ENCODE measurements at places on chromosomes 6 and 20.

GRCh38 chr6:3627956-3628835, 123.3 kb downstream of the PXDC1 start:
- no peak for DNase-seq

DNA sequence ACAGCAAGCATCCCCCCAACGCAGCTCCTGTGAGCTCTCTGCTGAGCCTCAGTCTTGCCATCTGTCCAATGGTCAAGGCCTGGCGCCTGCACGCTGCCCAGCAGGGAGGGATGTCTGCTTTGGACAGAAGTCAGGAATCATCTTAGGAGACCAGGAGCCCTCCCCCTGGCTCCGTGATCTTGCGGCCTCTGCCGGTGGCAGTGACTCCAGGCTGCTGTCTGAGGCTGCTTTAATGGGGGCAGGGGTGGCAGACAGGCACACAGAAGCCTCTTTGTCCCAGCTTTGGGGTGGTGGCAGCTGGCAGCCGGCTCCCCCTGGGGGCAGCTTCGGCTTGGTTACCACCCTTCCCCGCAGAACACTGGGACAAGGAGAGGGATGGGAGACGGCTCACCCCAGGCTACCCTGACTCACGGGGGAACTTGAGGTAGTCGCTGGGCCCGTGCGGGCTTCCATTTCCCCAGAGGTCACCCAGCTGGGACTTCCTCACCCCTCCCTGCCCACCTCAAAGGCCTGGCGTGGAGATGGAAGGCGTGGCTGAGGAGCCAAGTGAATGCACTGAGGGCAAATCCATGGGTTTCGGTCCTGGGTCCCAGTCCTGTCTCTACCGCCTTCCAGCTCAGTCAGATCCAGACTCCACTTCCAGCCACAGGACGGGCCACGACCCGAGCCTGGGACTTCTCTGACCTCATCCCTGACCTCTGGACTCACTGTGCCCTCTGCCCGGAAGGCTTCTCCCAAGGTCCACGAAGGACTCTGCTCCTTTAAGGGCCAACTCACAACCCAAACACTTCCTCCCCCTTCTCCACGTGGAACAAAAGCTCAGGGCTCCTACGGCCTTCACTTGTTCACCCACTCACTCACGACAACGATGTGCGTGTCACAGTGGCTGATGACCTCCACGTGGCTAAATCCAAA, 14.8 kb downstream of the PEDS1 start:
- no peak for DNase-seq

DNA sequence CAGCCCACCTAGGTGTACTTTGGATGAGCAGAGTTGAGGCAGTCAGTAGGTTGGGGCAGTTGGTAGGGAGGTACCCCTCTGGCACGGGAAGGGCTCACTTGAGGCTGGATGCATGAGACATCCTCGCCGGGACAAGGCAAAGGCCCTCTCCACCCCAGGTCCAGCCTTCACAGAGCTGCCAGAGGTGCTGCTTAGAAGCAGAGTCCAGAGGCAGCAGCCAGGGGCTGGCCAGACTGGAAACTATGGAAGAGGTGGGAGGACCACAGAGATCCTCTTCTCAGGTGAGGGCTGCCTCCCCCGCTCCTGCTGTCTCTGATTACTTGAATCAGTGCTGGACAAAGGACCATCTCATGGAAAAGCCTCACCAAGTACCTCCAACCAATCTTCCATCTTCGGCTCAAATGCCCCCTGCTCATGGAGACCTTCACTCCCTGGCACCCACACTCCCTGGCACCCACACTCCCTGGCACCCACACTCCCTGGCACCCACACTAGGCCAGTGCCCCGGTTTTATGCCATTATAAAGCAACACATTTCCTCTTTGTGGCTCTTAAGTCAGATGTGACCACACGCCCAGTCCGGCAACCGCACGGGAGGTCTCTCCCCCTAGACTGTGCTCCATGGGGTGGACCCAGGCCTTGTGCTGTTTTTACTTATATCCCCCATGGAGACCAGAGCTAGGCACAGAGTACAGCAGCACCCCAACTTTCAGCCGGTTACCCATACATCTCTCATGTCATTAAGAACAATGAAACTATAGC, 100.1 kb downstream of the YTHDF1 start:
- no peak for DNase-seq

GRCh38 chr6:50602292-50602691, 111.0 kb upstream of the TFAP2D start:
- peak; percentile 68 for DNase-seq

DNA sequence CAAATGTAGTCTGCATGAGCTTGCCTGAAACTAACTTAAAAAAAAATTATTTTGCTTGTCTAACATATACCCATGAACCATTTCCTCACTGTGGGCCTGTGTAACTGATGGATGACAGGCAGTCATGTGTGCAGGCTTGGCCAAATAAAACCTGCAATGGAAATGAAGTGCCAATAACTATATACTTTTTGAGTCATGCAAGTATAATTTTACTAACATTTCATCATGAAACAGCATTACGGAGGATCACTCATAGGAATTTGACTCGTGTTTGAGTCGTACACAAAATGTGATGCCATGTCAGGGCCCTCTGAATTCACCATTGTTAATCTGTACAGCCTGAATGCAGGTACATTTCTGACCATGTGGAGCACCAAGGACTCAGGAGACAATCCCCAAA, 46.6 kb downstream of the HDDC2 start:
- DNase-seq: no peak

GRCh38 chr6:36985417-36985807, 584 bp downstream of the MTCH1 start:
- DNase-seq: no peak

DNA sequence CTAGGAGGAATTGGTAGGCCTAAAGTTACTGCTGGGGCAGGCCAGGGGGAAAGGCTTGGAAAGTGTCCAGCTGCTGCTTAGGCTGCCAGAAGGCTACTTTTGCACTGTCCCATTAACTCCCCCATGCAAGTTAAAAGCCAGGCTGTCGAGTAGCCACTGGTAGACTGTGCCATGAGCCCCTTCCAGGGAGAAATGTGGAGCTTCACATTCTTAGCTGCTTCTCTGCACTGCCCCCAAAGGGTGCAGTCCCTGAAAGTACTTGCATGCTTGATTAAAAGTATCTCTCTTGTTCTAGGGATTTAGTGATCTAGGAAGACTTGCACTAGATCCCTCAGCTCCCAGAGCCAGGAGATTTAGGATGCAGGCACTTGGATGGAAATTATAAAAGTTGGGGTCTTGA, 57.3 kb downstream of the CDC5L start:
- DNase-seq: no peak

DNA sequence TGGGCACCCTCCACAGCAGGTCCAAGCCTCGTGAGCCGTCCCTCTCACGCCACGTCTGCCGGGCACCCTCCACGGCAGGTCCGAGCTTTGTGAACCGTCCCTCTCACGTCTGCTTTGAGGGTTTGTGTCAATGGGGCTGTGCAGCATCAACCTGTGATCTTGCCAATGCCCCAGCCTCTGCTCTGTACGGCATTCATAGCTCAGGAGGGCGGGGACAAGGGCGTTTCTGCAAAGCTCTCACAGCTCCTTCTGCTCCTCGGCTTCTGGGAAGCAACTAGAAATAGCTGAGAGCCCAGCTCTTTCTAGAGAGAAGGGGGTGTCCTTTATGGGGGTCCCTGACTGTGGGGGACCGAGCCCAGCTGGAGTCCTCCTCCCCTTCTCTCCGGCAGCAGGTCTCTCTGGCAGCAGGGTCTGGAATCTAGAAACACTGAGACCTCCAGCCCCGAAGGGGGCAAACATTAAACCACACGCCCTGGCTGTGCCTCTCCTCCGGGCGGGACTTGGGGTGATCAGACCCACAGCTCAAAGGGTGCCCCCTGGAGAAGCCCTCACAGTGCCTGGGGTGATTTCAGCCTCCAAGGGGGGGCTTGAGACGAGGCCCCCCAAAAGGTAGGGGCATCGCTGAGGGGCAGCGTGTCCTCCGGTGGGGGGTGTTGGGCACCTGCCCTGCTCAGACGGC, 41.2 kb upstream of the CHRNA4 start:
- peak; percentile 39 for DNase-seq

- DNase-seq: no peak
Measured at GRCh38 chr20:22507240-22507961, 77.0 kb downstream of the FOXA2 start.

DNA sequence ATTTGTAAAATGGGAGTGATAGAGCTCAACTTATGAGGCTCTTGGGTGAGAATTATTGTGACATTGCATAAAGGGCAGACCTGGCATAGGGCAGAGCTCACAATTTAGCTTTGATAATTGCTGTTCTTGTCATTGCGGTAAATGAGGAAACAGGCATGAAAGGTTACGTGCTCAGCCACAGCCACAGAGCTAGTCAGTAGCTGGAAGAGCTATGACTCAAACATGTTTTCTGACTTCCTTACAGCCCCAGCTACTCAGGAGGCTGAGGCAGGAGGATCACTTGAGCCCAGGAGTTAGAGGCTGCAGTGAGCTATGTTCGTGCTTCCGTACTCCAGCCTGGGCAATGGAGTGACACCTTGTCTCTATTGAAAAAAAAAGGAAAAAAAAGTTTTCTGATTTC, 3.5 kb upstream of the GHRH start:
- peak; percentile 26 for DNase-seq

DNA sequence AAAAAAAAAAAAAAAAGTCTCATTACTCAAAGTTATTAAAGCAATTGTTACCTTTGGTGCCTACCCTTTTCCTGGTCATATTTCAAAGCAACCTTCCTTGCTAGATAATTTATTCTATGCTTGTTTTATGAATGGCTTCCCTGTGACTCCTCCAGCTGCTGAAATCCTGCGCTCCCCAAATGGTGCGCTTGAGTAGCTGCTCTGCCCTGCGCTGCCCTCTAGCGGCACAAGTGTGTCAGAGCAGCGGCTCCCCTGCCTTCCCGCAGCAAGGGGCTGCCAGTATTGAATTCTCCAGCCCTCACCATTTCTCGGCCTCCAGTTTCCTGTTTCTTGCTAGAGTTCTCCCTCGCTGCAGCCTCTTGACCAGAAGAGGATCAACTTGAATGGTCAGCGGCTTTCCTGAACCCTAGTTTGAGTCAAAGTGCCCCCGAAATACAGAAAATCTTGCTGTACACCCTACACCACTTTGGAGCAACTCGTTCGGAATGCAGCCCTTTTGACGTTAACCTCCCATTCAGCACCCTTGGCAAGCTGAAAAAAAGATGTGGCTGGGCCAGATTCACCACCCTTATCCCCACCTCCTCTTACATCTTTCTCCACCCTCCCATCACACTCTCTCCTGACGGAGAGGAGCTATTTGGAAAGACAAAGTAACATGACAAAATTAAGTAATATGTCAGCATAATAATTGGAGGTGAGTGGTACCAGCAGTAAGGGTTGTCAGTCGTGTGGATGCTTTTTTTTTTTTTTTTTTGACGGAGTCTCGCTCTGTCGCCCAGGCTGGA, 60.4 kb upstream of the KLHL31 start:
- peak; percentile 85 for DNase-seq
